ENCODE measurements at places on chromosomes 3 and 15.
A peak's percentile ranks its signal among the peaks of the same experiment; 100 is the strongest.

- DNase-seq, result no peak
Observed at GRCh38 chr15:40472171-40472727, 1.5 kb downstream of the CHST14 start.

DNA sequence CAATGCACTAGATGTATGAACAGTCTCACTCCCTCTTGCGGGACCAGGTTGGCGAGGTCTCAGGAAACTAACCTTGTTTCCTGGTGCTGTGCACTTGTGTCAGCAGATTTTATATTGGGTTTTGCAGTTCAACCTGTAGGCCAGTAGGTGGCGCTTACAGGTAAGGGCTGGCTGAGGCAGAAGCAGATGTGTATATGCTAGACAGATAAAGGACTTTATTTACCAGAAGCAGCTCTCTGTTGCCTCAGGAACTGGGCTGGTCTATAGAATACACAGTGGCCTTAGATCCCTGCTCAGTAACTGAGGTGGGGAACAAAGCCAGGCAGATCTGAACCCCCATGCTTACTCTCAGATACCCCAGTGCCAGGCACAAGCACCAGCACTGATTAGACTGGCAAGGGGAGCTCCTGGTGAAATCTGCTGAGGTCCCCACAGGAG, 296.8 kb downstream of the DOCK3 start:
- DNase-seq, result peak; percentile 51

GRCh38 chr3:14405360-14406238, 3.2 kb downstream of the SLC6A6 start:
- no peak for DNase-seq

DNA sequence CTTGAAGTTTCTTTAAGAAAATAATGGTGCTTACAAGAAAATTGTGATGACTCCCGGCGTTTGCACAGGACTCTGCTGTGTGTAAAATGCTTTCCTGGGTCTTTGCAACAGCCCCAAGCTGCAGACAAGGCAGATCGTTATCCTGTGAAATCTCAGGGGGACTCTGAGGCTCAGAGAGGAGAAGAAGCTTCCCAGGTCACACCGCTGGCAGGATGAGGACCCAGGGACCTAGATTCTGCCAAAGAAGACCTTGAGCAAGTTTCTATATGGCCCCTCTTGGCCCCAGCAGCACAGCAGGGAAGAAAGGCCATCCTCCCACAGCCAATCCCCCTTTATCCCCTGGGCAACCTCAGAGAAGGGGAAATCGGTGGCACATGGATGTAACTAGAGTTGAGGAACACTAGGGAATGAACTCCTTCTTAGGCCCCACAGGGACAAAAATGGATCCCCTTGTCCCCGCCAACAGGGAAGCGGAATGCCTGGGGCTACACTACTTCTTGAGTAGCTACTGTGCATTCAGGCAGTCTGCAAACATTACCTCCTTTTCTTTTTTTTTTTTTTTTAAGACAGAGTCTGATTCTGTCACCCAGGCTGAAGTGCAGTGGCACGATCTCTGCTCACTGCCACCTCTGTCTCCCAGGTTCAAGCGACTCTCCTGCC, 72.8 kb downstream of the CPN2 start:
- DNase-seq, result no peak

DNA sequence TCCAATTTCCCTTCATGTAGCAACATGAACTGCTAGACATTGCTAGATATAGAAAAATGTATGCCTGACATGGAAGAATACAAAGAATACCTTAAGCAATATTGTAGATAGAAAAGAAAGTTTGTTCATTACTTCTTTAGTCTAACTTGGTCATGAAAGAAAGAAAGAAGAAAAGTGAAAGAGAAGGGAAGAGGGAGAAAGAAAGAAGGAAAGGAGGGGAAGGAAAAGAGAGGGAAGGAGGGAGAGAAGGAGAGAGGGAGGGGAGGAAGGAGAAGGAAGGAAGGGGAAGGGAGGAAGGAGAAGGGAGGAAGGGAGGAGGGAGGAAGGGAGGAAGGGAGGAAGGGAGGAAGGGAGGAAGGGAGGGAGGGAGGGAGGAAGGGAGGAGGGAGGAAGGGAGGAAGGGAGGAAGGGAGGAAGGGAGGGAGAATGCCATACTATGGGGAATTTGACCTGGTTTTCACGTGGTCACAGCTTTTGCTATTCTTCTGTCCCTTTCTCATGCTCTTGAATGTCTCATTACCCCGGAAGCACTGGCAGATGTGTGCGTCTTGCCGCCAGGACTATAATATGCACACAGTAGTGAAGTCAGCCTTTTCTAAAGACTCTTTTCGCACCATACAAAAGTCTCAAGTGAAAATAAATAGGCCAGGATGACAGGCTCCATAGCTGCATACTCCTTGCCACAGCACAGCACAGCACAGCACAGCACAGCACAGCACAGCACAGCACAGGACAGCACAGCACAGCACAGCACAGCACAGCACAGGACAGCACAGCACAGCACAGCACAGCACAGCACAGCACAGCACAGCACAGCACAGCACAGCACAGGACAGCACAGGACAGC, 78.2 kb downstream of the CHAC1 start:
- DNase-seq, result peak; percentile 19

- no peak for DNase-seq
Observed at GRCh38 chr15:28096411-28096669, 2.8 kb downstream of the OCA2 start.

DNA sequence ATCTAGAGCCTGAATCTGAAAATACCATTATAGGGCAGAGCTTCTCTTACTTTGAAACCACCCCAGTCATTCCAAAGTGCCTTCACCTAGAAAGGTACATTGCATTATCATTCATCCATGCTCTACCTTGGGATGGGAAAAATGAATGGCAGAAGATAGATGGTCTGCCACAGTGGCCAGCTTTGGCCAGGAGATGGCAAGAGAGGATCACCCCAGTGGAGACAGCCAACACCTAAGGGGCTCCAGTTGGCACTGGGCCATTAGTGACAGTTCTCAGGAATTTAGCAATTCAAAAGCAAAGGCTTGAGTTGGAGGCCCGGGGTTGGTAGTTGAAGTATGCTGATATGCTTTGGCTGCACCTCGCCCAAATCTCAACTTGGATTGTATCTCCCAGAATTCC, 253.6 kb upstream of the MRPL3 start:
- no peak for DNase-seq

Measured in EH (cell line).